Fibroblast of skin of left biceps (primary cell): ENCODE measurements at places on chromosomes 5 and 9.

GRCh38 chr5:35803191-35803651 lies 53.5 kb upstream of the IL7R start:
- peak; percentile 56 for DNase-seq

DNA sequence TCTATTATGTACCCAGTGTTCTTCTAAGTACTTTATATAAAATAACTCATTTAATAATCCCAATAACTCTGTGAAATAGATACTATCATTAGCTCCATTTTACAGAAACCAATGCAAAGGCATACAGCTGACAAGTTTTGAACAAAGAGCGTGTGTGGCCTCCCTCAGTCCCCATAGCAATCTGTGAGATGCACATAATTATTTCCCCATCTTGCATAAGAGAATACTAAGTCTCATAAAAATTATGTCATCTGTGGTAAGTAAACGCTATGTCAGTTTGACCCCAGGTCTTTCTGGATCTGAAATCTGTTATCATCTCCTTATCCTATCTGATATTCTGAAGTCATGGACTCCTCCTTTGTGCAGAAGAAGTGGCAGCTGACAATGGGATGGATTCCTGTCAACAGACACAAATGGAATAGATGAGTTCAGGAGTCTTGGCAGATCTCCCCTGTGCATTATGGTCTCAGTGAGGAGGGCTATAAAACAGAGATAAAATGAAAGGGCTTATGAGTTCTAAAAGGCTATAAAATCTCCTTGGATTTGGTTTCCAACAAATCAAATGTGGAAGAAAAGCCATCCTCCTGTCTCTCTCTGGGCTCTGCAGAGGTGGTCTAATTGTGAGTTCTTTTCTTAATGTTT lies 162.5 kb upstream of the TLE4 start:
- DNase-seq = no peak

- no peak for DNase-seq
These were observed 550 bp upstream of the CKMT2 start for GRCh38 chr5:81232464-81233079.

GRCh38 chr9:121656941-121657470 lies 5.6 kb downstream of the DAB2IP start:
- no peak for DNase-seq

- no peak for DNase-seq
These were observed 114.9 kb upstream of the RANBP3L start for GRCh38 chr5:36416605-36417004.

- DNase-seq = no peak
These were observed 158.3 kb downstream of the FAM174A start for GRCh38 chr5:100693481-100693880.

DNA sequence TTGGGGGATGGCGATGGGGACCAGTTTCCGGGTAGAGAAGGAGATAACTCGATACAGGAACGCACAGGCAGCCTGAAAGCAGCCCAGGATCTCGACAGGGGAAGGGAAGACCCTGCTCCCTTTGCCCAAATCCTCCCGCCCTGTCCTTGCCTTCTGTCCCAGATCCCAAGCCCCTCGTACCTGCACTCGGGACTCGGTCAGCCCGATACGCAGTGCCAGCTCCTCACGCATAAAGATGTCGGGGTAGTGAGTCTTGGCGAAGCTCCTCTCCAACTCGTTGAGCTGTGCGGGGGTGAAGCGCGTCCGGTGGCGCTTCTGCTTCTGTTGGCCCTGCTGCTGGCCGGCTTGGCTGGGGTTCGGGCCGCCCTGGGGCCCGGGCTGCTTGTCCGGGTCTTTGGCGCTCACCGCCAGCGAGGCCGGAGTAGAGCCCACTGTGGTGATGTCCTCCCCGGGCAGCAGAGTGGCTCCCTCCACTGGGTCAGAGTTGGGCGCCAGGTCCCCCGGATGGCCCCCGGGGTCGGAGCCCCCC lies 1.8 kb downstream of the OTP start:
- no peak for DNase-seq

GRCh38 chr5:181205761-181206649 lies 1.0 kb upstream of the TRIM7 start:
- no peak for DNase-seq

DNA sequence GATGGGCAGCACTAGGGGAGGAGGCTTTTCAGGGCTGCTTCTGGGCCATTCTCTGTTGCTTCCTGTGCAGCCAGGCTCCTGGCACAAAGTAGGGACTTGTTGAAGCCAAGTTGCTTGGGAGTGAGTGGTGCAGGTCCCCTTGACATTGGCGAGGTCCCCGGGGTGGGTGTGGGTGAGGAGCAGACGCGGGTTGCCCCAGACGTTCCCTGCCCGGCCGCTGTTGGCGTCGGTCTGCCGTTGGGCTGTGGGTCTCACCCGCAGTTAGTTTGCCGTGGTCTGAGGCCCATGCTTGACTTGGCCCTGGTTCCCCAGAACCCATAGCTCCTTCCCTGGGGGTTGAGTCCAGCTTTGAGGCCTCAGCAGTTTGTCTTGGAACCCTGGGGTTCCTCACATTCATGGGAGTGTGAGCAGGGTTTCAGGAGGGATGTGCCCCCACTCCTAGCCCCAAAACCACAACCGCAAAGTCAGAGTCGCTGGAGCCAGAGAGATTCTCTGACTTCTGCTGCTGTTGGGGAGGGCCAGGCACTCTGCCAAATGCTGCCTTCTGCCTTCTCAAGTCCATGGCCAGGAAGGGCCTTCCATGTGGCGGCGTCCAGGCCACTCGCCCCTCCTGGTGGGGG lies 77.5 kb downstream of the RXRA start:
- peak; percentile 64 for DNase-seq

DNA sequence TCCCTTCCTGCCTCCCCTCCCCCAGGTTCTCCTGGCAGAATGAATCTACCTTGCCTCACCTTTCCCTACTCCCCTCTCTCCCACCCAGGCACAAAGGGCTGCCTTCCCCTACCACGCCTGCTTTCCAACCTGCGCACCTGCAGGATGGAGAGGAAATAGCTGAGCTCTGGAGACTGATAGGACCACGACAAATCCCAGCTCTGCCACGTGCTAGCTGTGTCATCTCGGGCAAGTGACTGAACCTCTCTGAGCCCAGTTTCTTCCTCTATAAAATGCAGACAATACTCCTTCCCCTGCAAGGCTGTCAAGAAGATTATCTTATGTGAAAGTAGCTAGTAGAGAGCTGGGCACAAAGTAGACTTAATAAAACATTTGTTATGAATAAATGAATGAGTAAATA lies 31.2 kb upstream of the PTGS1 start:
- DNase-seq = no peak

DNA sequence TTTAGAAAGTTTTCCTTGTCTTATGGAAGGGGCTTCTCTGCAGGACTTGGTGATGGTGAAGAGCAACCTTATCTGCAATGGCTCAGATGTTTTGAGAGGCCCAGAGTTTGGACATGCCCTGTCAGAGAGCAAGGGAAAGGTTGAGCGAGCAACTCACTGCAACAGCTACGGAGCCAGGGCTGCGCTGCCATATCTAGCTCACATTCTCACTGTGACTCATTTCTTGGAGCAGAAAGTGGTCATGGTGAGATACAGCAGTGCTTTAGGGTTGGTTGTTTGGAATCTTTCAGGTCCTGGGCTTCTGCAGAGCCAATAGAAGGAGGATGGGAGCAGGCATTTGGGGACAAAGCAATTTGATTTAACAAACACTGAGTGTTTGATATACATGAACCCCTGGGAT lies 12.3 kb downstream of the GLRA1 start:
- DNase-seq = no peak

DNA sequence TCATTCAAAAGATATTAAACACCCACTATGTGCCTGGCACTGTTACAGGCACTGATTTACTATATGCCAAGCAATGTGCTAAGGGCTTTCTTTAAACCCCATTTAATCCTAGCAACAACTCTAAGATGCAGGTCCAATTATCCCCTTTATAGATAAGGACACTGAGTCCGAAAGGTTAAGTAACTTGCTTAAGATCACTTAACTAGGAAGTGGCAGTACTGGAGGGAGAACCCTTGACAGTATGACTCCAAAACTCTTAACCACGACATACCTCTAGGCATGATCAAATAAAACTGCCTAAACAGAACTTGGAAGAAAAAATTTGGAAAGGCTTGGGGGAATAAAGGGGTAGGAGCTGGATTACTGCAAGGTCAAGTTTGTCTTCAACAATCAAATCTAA lies 1.7 kb downstream of the RAB14 start:
- no peak for DNase-seq

GRCh38 chr5:110031402-110032140 lies 341.8 kb downstream of the MAN2A1 start:
- DNase-seq = no peak

DNA sequence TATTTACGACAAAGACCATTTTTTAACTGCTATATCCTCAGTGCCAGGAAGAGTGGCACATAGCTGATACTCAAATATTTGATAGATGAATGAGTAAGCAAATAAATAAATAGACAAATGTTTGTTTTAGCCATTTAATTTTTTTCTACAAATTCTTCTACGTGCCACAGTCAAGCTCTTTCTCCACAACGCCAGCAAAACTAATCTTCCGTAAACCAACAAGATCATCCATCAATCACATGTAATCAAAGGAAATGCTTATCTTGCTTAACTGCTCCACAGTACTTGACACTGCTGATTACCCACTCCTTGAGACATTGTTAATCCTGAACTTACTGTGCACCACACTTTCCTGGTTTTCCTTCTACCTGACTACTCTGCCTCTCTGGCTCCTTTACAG lies 136.7 kb downstream of the EDIL3 start:
- DNase-seq = no peak

DNA sequence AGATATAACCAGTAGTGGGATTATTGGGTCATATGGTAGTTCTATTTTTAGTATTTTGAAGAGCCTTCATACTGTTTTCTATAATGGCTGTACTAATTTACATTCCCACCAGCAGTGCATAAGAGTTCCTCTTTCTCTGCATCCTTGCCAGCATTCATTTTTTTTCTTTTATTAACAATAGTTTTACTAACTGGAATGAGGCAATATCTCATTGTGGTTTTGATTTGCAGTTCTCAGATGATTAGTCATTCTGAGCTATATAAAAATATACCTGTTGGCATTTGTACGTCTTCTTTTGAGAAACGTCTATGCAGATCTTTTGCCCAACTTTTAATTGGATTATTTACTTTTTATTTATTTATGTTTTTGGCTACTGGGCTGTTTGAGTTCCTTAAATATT lies 1579.3 kb upstream of the CDH6 start:
- DNase-seq = no peak

- peak; percentile 41 for DNase-seq
These were observed 9.0 kb upstream of the FAF2 start for GRCh38 chr5:176438959-176439757.

DNA sequence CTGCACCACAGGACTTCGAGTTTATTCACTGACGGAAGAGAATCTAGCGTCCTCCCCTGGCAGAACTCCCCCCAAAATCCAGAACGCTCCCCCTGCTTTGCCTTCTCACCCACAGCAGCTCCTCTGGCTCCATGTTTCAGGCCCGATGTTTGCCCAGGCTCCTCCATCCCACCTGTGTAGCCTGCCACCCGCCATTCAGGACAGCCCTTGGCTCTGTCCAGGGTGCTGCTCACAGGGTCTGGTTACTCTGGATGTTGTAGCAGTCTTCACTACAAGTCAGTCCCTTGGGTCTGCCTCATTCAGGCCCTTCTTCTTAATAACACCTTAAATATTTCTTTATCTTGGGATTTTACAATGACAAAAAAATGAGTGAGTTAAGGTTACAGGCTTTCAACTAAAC lies 41.3 kb upstream of the SV2C start:
- no peak for DNase-seq

- DNase-seq = peak; percentile 75
These were observed 294.5 kb upstream of the TAS2R1 start for GRCh38 chr5:9924614-9925013.

DNA sequence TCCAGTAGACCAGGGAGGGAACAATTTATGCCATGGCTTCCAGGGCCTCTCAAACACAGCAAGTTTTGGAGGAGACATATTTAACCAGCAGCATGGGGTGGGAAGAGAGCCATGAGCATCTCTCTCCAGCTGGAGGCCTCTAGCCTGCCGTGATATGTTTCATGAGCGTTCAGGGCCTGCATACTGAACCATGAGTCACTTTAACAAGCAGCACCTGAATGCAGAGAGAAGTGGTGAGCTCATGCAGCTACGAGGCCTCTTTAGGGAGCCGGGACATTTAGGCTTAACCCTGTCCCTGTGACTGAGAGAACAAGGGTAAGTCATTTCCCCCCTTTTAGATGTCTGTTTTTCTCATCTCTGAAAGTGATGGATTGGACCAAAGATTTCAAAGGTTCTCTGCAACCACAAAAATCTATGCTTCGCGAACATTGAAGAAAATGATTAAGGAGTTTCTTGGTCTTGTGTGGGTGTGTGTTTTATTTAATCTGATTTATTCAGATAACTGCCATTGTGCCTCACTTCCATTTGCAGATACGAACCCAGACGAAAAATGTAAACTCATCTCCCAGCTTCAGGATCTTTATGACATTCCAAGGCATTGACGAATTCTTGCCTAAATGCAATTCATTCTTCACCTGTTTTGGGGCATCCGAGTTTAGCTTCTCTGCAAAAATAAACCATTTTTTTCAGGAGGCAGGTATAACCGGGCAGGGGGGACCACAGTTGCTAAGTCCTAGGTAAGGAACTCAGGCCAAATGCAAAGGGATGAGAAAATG lies 157.0 kb downstream of the GABBR2 start:
- peak; percentile 17 for DNase-seq

GRCh38 chr9:72443855-72444254 lies 77.6 kb upstream of the TMC1 start:
- DNase-seq = no peak

- no peak for DNase-seq
These were observed 7.9 kb downstream of the FPGS start for GRCh38 chr9:127810378-127811187.

DNA sequence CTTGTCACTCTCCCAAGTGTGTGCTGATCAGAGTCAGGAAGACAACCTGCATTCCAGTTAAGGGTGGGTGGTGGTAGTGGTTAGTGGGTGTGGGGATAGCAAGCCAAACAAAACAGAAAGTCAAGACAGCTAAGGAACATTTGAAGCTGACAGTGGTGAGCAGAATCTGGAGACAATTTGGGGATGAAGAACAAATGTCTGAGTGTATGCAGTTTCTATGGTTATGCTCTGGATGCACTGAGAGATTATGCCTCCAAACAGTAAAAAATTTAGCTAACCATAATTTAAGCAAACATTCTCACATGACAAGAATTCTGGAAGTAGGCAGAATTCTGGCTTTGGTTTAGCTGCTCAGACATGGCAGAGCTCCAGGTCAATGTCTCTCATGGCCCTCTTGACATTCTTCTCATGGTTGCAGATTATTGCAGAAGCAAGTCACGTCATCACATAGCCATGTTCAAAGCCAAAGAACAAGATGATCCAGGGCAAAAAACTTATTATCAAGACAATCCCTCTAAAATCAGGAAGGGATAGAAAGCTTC lies 148.7 kb downstream of the LURAP1L start:
- peak; percentile 99 for DNase-seq

GRCh38 chr9:4967523-4967922 lies 17.5 kb upstream of the JAK2 start:
- peak; percentile 56 for DNase-seq

GRCh38 chr9:16598316-16598715 lies 272.2 kb downstream of the BNC2 start:
- no peak for DNase-seq

- no peak for DNase-seq
These were observed 494 bp downstream of the PTCH1 start for GRCh38 chr9:95516221-95516733.
